ENCODE measurements at places on chromosomes 11 and 22.

- DNase-seq = no peak
Observed at GRCh38 chr22:40524392-40525249, 111.9 kb downstream of the MRTFA start.

DNA sequence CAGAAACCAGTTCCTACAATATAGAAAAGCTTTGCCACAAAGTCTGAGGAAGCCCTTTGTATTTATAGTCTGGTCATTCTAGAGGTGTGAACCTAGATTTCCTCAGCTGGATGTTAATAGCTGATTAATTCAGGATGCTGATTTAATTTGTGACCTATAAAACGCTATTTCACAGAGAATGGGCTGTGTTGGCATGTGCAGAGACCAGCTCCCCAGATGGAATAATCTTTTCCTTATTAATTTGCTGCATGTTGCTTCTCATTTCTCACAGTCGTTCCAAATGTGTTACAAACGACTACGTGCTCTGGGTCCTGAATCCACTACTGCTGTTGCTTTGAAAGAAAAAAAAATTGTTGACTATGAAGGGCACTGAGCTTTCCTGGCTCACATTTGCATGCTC is 49.3 kb downstream of the BDNF start:
- DNase-seq = no peak

- no peak for DNase-seq
Observed at GRCh38 chr22:46652081-46652846, 32.1 kb downstream of the GRAMD4 start.

GRCh38 chr11:45332276-45332934 is 46.3 kb upstream of the SYT13 start:
- peak; percentile 49 for DNase-seq

DNA sequence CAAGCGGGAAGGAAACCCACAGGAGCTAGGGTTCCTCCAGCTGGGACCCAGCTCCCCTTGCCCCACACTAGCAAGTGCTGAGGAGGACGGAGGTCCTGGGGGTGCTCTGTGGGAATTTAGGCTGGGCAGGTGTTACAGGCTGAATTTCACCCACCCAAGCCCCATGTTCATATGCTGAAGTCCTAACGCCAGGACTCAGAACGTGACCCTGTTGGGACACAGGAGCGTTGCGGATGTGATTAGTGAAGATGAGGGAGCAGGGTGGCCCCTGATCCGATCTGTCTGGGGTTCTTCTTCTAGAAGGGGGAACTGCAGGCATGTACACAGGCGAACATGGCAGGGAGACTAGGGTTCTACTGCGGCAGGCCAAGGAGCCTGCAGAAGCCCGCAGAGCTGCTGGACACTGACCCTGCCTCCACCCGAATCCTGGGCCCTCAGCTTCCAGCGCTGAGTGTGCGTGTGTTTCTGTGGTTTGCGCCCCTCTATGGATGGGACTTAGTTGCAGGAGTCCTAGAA is 103.4 kb upstream of the FGF3 start:
- no peak for DNase-seq

- no peak for DNase-seq
Observed at GRCh38 chr11:7098235-7098832, 9.5 kb downstream of the RBMXL2 start.

DNA sequence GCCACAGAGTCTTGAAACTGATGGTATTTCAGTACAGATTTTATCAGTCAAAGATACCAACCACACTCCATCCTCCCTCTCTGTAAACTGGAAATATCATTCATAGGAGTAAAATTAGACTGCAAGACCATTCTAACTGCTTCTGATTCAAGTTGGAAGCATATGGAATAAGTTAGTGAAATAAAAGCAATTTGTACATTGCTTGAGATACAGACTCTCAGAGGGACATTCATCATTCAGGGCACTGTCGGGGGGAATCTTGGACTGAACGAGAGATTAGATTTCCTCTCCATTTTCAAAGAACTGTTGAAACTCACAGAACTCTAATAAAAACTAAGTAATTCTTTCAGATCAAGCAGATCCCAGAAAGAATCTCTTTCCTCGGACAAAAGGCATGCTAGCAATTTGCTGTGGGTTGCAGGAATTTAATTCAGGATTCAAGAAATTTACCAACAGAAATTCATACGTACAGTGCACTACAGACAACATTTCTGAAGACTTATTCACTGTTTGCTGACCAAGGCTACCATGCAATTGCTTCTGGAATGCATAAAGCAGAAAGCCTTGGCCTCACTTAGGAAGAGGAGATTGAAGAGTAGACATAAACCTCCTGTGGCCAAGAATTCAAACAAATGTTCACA is 34.1 kb downstream of the PAMR1 start:
- no peak for DNase-seq

DNA sequence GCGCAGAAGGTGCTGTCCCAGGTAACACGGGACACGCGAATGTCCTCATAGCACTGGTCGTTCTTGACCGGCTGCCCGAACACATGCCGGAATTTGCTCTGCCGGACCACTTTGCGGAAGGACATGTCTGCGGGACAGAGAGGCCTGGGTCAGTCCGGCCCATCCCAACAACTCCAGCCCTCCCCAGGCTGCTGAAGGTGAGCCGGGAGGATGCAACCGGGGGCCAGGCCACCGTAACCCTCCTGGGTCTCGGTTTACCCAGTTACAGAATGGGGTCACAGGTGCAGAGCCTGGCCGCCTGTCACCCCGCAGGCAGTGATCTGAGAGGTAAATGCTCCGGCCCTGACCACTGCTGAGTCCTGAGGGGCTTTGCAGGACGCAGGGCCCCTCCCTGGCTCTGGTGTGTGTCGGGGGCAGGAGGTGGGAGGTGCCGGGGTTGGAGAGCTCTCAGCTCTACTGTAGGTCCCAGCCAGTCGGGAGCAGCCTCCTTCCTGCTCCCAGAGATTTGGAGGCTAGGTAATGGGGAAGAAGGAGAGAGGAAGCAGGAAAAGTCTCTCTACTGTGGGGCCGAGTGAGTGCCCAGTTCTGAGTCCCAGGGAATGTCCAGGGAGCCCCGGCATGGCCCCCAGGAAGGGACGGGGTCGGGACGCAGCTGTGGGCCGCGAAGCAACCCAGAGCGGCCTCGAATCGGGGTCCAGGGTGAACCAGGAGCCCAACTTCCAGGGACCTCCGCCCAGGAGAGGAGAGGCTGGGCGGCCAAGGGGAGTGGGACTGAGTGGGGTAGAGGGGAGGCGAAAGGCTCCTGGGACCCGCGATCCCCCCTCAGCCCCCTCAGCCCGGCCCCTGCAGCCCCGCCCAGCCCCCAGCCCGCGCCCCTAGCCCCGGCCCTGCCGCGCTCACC is 522 bp downstream of the CORO1B start:
- no peak for DNase-seq

GRCh38 chr22:19822301-19823117 is 32.2 kb downstream of the GNB1L start:
- no peak for DNase-seq

DNA sequence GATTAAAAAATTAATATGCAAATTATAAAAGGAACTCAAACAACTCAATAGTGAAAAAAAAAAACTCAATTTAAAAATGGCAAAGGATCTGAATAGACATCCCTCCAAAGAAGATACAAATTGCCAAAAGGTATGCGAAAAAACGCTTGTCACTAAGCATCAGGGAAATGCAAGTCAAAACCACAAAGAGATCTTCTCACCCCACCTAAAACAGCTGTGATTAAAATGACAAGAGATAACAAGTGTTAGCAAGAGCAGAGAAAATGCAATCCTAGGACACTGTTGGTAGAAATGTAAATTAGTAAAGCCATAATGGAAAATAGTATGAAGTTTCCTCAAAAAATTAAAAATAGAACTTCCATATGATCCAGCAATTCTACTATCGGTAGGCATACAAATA is 166.3 kb upstream of the ZC3H12C start:
- DNase-seq = no peak

- DNase-seq = no peak
Observed at GRCh38 chr11:36451045-36451444, 59.0 kb downstream of the TRAF6 start.

- no peak for DNase-seq
Observed at GRCh38 chr11:77471558-77472193, 2.2 kb downstream of the PAK1 start.

DNA sequence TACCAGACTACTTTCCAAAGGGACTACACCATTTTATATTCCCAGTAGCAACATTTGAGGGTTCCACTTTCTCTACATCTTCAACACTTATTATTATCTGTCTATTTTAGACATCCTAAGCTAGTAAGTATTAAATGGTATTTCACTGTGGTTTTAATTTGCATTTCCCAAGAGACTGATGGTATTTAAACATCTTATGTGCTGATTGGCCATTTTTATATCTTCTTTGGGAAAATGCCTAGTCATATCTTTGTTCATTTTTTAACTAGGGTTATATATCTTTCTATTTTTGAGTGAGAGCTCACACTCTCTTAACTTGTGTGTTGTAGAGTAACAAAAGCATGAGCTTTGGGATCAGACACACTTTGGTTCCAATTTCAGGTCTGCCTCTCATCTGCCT is 73.7 kb downstream of the PRCP start:
- no peak for DNase-seq

Measured in activated naive CD4-positive, alpha-beta T cell treated with Interleukin-2 at 50 U/mL for 16 hours (primary cell).